ENCODE measurements at places on chromosomes 6 and 20. TPM values are rescaled to one million over a fixed set of nuclear protein-coding genes. Genes with fewer than 3 reads are reported as not detected.
A peak's percentile ranks its signal among the peaks of the same experiment; 100 is the strongest.

DNA sequence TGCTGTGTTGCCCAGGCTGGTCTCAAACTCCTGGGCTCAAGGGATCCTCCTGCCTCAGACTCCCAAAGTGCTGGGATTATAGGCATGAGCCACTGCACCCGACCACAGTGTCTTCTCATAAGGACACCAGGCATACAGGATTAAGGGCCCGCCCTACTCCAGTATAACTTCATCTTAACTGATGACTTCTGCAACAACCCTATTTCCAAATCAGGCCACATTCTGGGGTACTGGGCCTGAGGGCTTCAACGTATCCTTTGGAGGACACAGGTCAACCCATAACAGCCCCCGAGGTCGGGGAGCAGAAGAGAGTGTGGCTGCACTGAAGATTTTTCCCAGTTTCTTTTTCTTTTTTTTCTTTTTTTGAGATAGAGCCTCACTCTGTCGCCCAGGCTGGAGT is 39.7 kb downstream of the SUN5 start:
- no peak for DNase-seq

GRCh38 chr6:67541586-67541985 is 1093.5 kb upstream of the ADGRB3 start:
- DNase-seq, result no peak

The DLK2 gene
- not detected for total RNA-seq

The HDGFL1 gene
- not detected for total RNA-seq

GRCh38 chr20:35767683-35768481 is 3.9 kb upstream of the PHF20 start:
- DNase-seq, result peak; percentile 54

GRCh38 chr20:32466739-32467505 is 108.8 kb downstream of the ASXL1 start:
- DNase-seq, result peak; percentile 31

DNA sequence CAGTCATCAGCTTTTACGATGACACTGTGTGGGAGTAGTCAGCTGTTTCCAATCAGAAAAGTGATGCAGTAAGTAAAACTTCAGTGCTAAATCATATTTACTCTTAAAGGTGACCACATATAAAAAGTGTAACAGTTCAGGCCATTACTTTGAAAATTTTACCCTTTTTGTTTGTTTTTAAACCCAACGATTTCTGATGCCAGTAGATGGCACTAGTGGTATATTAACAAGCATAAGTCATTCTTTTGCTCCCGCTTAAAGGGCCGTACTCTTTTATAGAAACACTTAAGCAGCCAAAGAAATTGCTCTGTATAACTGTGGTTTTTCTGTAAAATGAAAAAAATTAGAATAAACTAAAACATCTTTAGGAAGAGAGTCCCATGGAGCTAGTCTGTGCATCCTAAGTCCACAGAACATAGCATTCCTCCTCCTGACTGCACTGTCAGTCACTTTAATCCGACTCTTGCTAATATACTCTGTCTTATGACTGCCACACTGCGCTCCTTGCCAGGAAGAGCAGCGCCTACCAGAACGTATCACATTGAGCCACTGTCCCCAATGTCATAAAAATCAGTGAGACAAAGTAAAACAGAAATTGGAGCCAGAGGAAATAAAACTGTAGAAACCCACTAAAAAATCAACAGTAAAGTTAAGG is 25.0 kb downstream of the HEBP2 start:
- DNase-seq, result no peak

The DLGAP4 gene
- total RNA-seq, result 97.3 TPM

DNA sequence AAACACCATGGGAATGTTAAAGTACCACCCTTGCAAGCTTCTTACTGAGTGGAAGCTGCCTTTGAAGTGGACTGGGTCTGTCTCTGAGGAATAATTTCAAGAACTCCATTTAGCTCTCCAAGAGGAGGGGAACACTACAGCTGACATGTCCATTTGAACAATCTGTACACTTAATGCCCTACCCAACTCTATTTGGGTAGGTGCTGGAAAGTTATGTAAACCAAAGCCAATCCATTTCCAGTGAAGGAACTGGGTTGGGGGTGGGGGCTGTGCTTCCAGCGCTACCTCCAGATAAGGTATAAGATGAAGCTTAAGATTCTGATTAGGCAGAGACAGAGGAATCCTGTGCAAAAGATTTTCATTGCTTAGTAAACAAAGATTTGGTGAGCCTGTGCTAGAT is 122.0 kb downstream of the TCP11 start:
- DNase-seq, result no peak

The TBX18 gene
- total RNA-seq, result 0.24 TPM

The ACAT2 gene
- total RNA-seq, result 2.9 TPM
